Mesothelial cell of epicardium (in vitro differentiated cells): ENCODE measurements at places on chromosomes 7 and 10.

GRCh38 chr10:10777723-10778122 lies 239.9 kb upstream of the CELF2 start:
- no peaks in the 10 kb centered on the region for H3K4me1 ChIP-seq
- DNase-seq, result no peak
- no peak overlapping the region for H3K27ac ChIP-seq
- no peaks in the 10 kb centered on the region for H3K36me3 ChIP-seq

DNA sequence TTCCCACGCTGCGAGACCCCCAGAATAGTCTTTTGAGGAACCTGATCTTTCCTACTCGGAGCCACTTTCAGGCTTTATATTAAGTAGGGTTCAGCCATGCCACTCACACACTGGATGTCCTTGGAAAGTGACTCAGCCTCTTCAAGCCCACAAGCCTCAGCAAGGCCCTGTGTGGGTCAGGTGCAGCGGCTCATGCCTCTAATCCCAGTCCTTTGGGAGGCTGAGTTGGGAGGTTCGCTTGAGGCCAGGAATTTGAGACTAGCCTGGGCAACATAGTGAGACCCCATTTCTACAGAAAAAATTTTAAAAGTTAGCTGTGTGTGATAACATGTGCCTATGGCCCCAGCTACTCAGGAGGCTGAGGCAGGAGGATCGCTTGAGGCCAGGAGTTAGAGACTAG lies 119.7 kb upstream of the TNRC18 start:
- no peaks in the 10 kb centered on the region for H3K27me3 ChIP-seq
- no peak overlapping the region for H3K4me3 ChIP-seq
- peaks cover 1% of the 10 kb centered on the region for H3K4me1 ChIP-seq
- no peak overlapping the region for H3K27ac ChIP-seq
- no peak for DNase-seq
- H3K36me3 ChIP-seq, result no peaks in the 10 kb centered on the region

DNA sequence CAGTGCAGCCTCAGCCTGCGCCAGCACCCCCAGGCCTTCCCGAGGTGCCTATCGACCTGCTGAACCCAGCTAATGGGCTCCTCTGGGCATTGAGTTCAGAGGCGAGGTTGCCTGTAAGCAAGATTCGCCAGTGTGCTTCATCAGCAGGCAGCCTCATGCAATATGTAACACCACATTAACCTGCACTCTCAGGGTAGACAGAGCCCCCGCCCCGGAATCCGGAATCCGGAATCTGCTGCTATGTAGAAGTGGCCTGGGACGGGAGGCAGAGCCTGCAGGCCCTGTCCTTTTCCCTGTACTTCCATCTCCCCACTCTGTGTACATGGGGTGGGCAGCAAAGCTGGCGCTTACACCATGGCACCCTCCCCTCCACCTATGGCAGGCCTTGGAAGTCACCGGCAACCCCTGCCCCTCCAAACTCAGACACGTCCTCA lies 83.9 kb upstream of the RET start:
- H3K4me1 ChIP-seq, result peaks cover 5% of the 10 kb centered on the region
- H3K4me3 ChIP-seq, result no peak overlapping the region
- no peaks in the 10 kb centered on the region for H3K36me3 ChIP-seq

DNA sequence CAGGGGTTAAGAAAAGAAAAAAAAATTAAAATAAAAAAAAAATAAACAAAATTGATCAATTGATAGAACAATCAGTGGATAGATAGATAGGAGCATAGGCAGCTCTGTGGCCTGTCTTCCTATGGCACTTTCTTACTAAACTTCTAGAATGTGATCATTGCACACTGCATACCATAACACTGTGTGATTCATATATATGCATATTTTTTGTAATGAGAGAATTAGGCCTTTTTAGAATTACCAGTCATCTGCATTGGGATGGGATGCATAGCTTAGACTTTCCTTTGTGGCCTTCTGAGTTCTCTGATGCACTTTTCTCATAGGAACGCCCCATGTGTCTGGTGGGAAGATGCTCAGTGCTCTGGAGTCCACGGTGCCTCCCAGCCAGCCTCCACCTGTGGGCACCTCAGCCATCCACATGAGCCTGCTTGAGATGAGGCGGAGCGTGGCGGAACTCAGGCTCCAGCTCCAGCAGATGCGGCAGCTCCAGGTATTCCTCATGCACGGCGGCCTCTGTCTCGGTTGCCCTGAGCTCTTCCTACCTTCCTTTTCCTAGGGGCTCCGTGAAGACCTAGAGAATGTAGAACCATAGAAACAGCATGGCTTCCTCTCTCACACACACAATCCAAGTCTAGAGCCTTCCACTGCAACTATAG lies 222.5 kb downstream of the ARHGAP21 start:
- peaks cover 11% of the 10 kb centered on the region for H3K4me1 ChIP-seq
- H3K36me3 ChIP-seq, result peaks cover 45% of the 10 kb centered on the region
- H3K4me3 ChIP-seq, result no peak overlapping the region

- peaks cover 18% of the 10 kb centered on the region for H3K27me3 ChIP-seq
- peak; percentile 35 for DNase-seq
- no peak overlapping the region for H3K27ac ChIP-seq
- peaks cover 4% of the 10 kb centered on the region for H3K4me1 ChIP-seq
Measured at GRCh38 chr10:129410688-129411392, 56.2 kb upstream of the MGMT start.
